Hepatic stellate cell (primary cell): ENCODE measurements at places on chromosomes 16 and 17.

- no peak for DNase-seq
Observed at GRCh38 chr16:69113216-69113615, 7.8 kb downstream of the HAS3 start.

GRCh38 chr17:6567528-6568183, 11.3 kb upstream of the PITPNM3 start:
- DNase-seq = no peak

- no peak for DNase-seq
Observed at GRCh38 chr17:36131421-36131820, 27.8 kb downstream of the CCL4 start.

DNA sequence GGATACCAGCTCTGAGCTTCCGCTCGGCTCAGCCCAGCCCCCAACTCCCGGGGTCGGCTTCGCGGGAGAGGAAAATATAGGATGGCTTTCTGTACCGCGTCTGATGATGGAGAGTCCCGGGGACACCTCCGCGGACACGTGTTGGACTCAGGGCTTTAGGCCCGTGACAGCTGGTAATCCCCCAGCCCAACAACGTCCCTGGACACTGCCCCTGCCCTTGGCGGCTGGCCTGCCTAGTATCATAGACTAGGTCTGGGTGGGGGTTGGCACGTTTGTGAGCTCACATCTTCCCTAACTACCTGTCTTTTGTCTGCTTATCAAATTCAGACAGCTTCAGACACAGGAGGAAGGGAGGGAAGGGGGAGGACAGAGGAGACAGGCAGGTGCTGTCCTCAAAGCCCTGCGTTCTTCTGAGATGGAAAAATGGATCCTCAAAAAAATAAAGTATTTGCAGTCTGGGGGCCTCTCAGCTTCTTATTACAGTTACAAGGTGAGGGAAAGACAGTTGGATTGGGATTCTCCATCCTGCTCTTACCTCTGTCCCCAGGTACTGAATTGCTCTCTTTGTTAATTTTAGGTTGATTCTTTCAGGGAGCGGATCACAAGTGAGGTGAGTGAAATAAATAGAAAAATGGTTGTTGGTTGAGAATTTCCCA, 698 bp downstream of the PSME3 start:
- no peak for DNase-seq

- no peak for DNase-seq
Observed at GRCh38 chr17:82668631-82669099, 20.4 kb upstream of the WDR45B start.

DNA sequence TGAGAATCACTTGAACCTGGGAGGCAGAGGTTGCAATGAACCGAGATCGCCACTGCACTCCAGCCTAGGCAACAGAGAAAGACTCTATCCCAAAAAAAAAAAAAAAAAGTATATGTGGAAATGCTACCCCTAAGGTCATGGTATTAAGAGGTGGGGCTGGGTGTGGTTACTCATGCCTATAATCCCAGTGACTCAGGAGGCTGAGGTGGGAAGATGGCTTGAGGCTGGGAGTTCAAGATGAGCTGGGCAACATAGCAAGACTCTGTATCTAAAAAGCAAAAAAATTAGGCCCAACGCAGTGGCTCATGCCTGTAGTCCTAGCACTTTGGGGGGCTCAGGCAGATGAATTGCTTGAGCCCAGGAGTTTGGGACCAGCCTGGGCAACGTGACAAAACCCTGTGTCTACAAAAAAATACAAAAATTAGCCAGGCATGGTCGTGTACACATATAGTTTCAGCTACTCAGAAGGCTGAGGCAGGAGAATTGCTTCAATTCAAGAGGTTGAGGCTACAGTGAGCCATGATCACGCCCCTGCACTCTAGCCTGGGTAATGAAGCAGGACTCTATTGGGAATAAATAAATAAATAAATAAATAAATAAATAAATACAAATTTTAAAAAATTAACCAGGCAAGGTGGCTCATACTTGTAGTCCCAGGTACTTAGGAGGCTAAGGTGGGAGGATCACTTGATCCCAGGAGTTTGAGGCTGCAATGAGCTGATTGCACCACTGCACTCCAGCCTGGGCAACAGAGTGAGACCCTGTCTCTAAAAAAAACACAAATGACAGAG, 32.3 kb upstream of the NUFIP2 start:
- no peak for DNase-seq

DNA sequence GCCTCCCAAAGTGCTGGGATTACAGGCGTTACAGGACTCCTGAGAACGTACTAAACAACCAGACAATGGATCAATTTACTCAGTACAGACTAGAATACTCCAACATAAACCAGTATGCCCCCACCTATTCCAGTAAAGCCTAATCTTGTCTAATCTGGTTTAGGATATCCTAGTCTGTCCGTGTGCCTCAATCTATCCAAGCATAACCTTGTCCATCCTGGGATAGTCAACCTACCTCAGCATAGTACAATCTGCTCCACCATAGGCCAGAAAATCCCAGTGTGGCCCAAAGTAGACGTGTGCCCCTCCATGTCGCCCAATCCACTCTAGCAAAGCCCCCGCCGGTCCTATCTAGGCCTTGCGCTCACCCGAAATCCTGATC, 625 bp downstream of the DVL2 start:
- no peak for DNase-seq

- DNase-seq = peak; percentile 33
Observed at GRCh38 chr17:79612468-79613194, 1.8 kb upstream of the RBFOX3 start.

DNA sequence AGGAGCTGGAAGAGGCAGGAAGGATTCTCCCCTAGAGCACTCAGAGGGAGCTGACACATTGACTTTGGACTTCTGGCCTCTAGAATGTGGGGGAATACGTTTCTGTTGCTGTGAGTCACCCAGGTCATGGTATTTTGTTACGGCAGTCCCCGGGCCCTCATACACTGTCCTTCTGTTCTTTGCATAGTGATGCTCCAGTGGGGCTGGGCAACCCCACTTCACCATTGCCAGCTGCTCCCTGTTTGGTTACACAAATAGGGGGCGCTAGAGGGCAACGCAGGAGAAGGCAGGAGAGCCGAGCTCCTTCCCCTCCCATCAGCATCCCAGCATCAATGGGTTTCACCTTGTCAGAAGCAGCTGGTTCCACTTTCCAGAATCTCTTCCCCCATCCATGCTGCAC, 257.7 kb upstream of the FOXF1 start:
- DNase-seq = peak; percentile 41

- DNase-seq = no peak
Observed at GRCh38 chr16:78142788-78143187, 43.3 kb downstream of the WWOX start.
